ENCODE measurements at places on chromosomes 3 and 15.

- no peak for DNase-seq
These were observed 826 bp downstream of the SHC4 start for GRCh38 chr15:48962662-48963523.

DNA sequence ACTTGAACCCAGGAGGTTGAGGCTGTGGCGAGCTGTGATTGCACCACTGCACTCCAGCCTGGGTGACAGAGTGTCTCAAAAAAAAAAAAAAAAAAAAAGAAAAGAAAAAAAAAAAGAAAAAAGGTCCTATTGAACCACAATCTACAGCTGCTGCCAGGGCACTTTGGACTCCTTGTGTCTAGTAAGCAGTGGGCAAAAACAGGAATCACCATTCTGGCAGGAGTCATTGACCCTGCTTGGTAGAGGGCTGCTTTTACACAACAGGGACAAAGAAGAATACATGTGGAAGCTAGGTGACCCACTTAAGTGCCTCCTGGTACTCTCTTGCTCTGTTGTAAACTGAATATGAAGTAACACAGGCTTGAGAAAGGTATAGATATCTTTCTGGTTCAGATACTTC lies 14.6 kb upstream of the PCCB start:
- no peak for DNase-seq

DNA sequence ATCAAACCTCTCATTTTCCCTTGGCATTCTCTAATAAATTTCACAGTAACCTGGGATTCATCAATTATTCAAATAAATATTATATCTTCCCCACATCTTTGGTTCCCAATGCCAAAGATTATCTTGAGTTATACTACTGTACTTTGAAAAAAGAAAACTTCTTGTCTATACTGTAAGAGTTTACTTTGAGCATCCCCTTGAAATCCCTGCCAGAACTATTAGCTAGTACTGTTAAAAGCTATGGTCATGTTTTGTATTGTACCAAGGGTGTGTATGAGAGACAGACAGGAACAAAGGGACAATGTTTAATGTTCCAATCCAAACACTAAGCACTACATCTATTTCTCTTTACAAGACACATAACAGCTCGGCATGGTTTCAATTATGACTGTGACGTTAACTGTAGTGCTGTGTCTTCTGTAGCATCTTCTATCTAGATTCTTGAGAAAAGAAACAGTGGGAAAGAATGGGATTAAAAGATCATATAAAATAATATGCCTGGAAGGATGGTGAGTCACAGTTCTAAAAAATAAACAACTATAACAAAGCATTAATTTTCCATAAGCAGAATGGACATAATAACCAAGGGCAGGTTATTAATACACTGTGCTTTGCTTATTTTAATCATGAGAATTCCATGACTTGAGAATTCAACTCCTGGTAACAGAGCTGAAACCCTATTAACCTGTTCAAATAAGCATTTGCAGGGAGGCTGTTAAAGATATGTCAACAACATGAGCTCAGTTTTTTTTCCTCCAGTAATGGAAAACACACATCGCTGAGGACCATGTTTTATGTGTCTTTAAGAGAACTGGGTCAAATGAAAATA lies 71.1 kb downstream of the ALDH1A2 start:
- no peak for DNase-seq

GRCh38 chr15:90624278-90624981 lies 92.7 kb upstream of the BLM start:
- DNase-seq: no peak

DNA sequence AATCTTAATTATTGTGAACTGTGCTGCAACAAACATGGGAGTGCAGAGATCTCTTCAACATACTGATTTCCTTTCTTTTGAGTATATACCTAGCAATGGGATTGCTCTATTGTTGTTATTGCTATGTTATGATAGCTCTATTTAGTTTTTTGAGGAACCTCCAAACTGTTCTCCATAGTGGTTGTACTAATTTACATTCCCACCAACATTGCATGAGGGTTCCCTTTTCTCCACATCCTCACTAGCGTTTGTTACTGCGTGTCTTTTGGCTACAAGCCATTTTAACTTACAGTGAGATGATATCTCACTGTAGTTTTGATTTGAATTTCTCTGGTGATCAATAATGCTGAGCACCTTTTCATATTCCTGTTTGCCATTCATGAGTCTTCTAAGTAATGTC lies 45.5 kb upstream of the TNFSF10 start:
- no peak for DNase-seq

- no peak for DNase-seq
These were observed 46.6 kb upstream of the SERPINI2 start for GRCh38 chr3:167520266-167521005.

DNA sequence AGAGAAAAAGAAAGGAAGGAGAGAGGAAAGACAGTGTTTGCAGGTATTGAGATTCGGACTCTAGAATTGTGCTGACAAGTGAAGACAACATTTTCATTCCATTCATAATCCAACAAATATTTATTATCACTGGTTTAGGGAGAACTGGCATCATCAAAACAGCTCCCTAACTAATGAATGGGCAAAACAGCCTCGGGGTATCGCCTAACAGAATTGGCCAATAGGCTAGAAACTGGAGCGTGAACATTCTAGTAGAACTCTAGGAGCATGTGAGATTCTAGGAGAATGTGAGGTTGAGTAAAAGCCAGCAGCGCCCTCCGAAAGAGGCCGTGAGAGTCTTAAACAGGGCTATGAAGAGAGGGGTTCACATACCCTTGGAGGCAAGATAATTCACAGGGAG lies 221.8 kb upstream of the WNT5A start:
- no peak for DNase-seq

DNA sequence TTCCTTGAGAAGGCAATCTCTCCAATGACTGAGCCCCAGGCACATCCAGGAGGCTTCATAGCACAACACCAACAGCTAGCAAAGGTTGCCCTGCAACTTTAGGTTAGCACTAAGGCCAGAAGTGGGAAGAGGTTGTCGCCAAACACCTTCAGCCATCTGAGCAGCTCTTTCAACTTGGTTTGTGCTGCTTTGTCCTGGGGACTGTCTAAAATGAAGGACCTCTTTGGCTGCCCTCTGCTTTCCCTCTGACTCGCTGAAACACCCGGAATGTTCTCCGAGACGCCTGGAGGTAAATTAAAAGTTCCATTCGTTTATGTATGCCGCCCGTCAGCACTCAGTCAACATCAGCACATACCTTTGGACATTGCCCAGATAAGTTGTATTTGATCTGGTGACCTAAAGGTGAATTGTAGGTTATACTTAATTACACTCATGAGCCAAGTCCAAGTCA lies 121.2 kb upstream of the NR2F2 start:
- DNase-seq: no peak

- no peak for DNase-seq
These were observed 285.2 kb downstream of the NAALADL2 start for GRCh38 chr3:175144368-175144767.

DNA sequence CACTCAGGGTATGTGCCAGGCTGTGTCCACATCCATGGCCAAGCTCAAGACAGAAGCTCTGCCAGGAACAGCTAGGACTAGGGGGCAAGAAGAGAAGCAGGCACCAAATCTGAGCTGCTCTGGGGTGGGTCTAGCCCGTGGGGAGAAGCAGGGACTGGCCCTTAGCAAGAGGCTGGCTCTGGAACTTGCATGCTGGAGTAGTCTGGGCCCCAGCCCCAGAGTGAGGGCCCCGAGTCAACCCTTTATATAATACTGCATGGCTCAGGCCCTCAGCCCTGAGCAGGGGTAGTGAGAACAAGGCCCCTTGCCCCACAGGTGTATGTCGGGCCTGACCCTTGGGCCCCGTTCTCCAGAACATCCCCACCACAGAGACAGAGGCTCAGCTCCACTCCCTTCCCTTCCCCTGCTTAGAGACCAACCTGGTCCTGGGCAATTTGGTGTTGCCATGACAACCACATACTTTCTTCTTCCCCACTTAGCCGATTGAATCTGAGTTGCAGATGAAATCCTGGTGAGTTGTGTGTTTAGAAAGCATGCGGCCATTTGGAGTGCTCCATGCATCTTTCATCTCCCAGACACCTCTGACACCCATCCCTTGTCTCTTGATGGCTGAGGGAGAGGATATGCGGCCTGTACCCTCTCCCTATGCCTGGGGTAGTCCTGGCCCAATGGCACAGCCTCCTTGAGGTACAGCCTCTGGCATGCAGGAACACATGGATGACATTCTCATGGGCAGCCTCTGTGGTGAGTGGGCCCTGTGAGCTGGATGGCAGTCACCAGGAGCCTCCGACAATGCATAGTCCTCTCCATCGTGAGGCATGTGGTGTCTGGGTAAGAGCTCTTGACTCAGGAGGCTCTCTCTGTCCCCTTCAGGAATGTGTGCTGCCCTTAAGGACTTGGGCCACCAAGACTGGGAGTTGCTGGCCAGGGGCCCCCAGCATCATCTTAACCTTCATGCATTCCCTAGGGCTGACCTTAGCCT lies 29.2 kb upstream of the SFMBT1 start:
- DNase-seq: no peak

DNA sequence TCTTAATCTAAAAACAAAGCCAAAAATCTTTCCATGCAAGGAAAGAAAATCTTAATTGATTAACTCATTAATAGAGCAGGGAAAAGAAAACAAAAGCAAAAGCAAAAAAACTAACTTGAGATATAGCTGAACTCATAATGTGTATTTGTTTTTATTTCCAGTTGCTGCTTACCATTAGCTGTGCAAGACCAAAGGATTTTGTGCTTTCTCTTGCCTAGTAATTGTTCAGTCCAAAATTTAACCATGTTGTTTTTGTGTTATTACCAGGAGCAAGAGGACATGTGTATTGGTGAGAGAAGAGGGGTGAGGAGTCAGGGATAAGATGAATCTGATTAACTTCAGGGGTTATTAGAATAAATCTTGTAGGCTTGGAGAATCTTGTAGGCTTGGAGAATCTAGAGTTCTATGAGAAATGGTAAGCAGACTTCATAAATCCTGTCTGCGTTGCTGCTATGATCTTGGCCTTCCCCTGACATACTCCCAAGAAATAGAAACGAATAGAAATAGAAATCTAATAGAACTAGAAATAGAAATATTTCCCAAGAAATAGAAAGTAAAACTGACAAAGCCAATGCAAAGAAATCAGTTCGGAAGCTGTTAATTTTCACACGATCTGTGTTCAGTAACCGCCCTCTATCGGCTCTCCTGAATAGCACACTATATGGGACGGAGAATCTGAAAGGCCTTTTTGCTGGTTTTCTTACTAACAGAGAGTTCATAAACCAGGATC lies 72.6 kb upstream of the TNFSF10 start:
- DNase-seq: no peak

DNA sequence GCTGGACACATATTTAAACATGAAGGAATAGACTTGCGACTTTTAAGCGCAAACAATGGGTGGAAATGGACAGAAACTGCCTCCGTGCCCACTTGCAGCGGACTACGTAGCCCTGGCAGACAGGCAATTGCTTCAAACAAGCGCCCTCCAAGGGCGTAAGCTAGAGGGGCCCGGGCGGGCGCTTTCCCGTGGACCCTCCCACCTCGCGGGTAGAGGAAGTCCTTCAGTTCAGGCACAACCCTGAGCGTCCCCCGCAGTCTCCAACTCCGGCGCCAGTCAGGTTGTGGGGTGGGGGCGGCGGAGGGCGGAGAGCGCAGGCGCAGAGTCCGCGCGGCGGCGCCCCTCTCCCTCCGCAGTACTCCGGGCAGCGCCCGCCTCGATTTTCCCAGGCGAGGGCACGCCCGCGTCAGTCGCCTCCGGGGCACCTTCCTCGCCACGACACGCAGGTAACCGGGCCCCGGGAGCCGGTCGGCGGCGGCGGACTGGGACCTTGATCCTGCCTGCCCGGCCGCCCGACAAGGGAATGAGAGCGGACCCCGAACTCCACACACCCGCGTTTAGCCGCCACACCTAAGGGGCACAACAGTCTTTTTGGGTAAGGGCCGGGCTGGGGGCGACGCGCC lies at the start of gene SLC35G2:
SLC35G2 (plus strand) TSS at position 358 of the 623 bp plus-strand sequence. CDS start 35,335 bp downstream, outside the sequence.
- DNase-seq: peak; percentile 43

DNA sequence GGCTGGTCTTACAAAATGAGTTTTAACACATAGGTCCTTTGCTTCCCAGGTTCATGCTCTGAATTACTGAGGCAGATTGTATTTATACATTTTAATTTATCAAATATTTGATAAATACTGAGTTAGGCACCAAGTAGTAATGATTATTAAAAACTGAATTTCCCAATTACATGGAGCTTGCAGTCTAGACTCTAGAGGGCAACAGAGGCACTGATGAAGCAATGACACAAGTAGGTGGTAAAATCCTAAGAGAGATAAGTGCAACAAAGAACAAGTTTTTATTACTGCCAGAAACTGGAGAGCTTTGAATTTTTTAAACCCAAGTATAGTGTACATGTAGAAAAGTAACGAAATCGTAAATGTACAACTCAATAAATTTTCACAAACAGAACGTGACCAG lies 406.2 kb upstream of the RARB start:
- DNase-seq: no peak

DNA sequence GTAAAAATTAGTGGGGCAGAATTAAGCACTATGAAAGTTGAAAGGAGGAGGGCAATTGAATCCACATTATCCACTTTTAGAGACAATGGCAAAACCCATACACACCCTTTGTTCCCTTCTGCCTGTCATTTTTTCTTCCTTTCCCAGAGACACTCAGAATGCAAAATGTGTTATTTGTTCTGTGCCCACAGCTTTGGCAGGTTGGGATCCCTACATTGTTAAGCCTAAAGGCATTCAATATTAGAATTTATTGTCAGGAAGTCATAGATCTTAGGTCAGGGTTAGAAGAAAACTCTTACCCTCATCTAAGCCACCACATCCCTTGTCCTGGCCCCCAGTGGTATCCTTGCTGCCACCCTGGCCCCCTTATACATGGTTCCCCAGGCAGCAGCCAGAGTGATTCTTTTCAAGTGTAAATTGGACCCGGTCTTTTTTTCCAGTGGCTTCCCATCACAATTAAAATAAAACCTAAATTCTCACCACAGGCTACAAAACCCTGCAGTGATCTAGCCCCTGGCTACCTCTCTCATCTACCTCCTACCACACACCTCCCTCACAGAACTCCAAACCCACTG lies 470.1 kb upstream of the ATP11B start:
- DNase-seq: no peak

GRCh38 chr3:58840949-58841348 lies 174.4 kb upstream of the FAM3D start:
- DNase-seq: no peak

- DNase-seq: no peak
These were observed 69.5 kb downstream of the FAIM start for GRCh38 chr3:138678086-138678485.

DNA sequence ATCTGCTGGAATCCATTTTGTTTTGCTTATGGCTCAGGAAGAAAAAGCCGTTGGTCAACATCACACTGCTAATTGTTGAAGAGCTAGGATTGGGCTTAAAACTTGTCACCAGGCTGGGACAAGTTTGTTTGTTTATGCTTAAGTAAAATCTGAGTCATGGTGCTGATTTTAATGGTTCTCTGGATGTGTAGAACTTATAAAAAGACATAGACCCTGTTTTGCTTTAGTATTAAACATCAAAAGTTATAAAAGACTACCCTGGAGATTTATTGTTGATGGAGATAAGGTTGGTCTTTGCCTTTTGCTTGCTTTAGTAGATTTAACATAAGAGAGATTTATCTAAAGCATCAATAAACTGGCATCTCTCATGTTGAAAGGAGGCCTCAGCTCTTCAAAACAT lies 348.2 kb upstream of the GOLIM4 start:
- no peak for DNase-seq

- DNase-seq: no peak
These were observed 871.8 kb downstream of the OTOL1 start for GRCh38 chr3:162368417-162368816.

Measured in activated T-cell treated with anti-CD3 and anti-CD28 coated beads, Interleukin-2, amount 50 U/mL, for 1 hour (primary cell).